T-helper 1 cell (primary cell): ENCODE measurements at places on chromosomes 1 and 21.

- DNase-seq = no peak
These were observed 256.7 kb downstream of the KIF26B start for GRCh38 chr1:245411245-245412036.

GRCh38 chr1:88729297-88729696 is 45.2 kb downstream of the PKN2 start:
- DNase-seq = no peak

- DNase-seq = no peak
These were observed 46.8 kb downstream of the MACO1 start for GRCh38 chr1:25477448-25478034.

- DNase-seq = no peak
These were observed 53.0 kb downstream of the SLC37A1 start for GRCh38 chr21:42566524-42567213.

GRCh38 chr1:170887726-170888125 is 47.6 kb upstream of the MROH9 start:
- no peak for DNase-seq

GRCh38 chr1:232282498-232282897 is 347.4 kb downstream of the SIPA1L2 start:
- DNase-seq = no peak

GRCh38 chr1:215819114-215819513 is 252.0 kb downstream of the KCTD3 start:
- DNase-seq = no peak

DNA sequence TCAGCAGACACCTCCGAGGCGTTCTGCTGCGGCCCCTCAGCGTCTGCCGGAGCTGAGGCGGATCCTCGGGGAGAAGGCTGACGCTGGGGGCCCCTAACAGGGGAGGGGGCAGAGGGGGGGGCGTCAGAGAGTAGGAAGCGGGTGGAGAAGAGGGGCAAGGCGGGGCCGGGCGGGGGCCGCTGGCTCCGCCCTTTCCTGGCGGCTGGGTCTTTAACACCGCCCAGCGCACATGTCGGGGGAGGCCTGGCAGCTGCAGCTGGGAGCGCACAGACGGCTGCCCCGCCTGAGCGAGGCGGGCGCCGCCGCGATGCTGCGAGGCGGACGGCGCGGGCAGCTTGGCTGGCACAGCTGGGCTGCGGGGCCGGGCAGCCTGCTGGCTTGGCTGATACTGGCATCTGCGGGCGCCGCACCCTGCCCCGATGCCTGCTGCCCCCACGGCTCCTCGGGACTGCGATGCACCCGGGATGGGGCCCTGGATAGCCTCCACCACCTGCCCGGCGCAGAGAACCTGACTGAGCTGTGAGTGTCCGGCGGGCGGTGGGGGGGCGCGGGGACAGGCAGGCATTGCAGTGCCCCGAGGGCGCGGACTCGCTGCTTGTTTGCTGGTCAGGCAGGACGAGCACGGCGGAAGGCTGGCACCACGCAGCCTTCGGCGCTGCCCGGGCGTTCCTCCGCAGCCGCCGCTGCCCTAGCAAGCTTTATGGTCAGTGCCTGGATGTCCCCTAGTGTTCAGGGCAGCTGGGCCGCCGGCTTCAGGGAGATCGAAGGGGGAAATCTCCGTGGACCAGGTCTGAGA is at the start of gene NTRK1:
Gene NTRK1 (plus strand): TSS at position 238 of the 796 bp plus-strand sequence. CDS start 70 bp downstream, at position 308.
- DNase-seq = peak; percentile 34

DNA sequence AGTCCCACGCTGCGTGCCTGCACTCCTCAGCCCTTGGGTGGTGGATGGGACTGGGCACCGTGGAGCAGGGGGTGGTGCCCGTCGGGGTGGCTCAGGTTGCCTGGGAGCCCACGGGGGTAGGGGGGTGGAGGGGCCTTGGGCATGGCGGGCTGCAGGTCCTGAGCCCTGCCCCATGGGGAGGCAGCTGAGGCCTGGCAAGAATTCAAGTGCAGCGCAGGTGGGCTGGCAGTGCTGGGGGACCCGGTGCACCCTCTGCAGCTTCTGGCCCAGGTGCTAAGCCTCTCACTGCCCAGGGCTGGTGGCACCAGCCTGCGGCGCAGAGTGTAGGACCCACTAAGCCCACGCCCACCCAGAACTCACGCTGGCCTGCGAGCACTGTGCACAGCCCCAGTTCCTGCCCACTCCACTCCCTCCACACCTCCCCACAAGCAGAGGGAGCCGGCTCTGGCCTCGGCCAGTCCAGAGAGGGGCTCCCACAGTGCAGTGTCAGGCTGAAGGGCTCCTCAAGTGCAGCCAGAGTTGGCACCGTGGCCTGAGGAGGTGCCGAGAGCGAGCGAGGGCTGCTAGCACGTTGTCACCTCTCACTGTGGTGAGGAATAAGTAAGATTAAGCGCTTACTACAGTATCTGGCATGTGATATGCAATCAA is 12.8 kb downstream of the TNNI3K start:
- no peak for DNase-seq

GRCh38 chr1:215672482-215672881 is 105.4 kb downstream of the KCTD3 start:
- no peak for DNase-seq

DNA sequence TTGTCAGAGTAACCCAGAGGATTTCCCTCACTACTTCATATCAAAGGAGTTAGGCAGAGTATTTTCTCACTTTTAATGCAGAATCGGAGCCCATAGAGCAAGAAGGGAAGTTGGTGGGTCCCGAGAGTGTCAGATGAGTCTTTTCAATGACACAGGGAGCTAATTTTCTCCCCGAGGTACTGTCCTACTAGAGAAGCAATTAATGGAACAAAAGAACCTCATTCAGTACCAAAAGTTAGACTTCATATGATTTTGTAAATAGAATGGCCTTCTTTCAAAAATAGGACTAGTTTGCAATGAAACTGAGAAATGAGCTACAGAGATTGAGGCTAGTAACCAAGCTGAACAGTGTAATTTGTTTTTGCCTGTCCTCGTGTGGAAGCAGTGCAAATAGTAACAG is 3.9 kb downstream of the NCAM2 start:
- DNase-seq = no peak

- DNase-seq = no peak
These were observed 9.5 kb upstream of the BTG2 start for GRCh38 chr1:203295796-203296195.

- DNase-seq = no peak
These were observed 34.4 kb upstream of the SLC30A1 start for GRCh38 chr1:211613108-211613947.

GRCh38 chr1:2650967-2651645 is 18.3 kb upstream of the MMEL1 start:
- DNase-seq = no peak

GRCh38 chr1:31765041-31765467 is 914 bp upstream of the ADGRB2 start:
- DNase-seq = no peak

DNA sequence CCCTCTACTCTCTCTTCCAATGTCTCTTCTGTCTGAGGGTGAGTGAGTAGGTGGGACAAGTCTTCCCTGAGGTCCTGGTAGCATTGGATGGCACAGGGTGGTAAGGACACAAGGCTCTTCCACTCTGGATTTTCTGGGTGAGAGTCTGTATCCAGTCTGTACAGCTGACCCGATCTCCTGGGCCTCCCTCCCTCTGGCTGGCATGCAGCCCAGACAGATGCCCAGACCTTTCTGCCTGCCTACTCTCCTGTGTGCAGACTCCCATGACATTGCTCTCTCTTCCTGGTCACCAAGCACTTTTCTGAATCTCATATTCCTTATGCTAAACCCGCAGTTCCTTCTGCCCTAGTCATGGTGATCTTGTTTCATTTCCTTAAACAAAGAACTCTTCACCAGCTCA is 100.3 kb downstream of the GRIK3 start:
- no peak for DNase-seq

DNA sequence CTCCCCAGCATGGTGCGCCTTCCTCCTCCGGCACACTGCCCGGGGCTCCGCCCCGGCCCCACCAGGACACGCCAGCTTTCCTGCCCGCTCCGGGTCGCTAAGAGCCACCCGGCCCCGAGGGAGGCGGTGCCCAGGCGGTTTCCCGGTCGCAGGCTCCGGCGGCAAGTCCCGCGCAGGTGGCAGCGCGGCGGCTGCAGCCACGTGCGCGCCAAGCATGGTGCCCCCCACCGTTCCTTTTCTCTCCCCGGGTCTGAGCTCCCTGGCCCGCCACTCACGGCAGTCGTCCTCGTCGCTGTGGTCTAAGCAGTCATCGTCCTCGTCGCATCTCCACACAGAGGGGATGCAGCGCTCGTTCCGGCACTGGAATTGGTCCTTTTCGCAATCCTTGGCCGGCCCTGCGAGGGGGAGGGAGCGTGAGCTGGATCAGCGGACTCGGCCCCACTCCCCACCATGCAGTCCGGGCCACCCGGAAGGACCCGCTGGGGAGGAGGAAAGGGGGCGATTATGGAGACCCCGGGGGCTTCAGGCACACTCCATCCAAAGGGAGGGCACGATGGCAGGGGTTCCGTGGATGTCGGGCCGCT is 1.2 kb downstream of the LRP8 start:
- no peak for DNase-seq

GRCh38 chr1:8427493-8427892 is 109.6 kb downstream of the SLC45A1 start:
- DNase-seq = no peak

GRCh38 chr1:17134034-17134433 is 14.8 kb upstream of the PADI2 start:
- DNase-seq = no peak

GRCh38 chr1:42240966-42241755 is 76.6 kb upstream of the GUCA2A start:
- DNase-seq = no peak

DNA sequence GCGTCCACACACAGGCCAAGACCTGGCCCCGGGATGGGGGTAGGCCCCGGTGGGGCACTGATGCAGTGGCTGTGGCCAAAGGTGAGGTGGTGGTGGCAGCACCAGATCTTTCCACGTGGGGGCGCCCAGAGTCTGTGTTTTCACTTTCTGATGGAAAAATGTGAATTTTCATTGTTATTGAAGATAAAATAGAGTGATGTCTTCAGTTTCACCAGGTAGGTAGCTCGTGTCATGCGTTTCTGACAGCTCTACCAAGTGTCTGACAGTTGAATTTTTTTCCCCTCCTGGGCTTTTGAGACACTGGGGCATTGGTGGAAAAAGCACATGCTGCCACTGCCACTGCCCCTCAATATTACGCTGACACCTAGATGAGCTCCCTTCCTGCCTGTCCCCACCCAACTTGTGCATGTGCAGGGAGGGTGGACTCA is 40.0 kb upstream of the MAGOH start:
- DNase-seq = peak; percentile 69

DNA sequence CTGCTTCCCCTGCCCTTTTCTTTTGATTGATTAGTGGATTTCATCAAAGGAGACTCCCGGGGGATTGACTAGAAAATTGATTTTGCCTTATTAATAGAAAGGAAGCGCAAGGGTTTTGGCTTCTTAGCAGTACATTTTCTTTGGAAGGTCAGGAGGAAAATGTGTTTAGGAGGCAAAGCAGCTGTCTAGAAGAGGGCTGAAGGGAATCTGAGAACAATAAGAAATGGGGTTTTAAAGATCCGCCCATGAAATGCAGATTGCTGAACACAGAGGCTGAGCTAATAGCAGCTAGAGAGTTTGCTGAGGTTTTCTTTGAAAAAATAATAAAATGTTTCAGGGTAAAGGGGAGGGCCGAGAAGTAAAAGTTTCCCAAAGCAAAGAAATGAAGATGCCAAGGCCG is 4.9 kb downstream of the SERTAD4 start:
- no peak for DNase-seq

GRCh38 chr1:241950390-241950789 is 7.2 kb upstream of the BECN2 start:
- DNase-seq = no peak

GRCh38 chr1:33045246-33045645 is 8.6 kb upstream of the AK2 start:
- no peak for DNase-seq

DNA sequence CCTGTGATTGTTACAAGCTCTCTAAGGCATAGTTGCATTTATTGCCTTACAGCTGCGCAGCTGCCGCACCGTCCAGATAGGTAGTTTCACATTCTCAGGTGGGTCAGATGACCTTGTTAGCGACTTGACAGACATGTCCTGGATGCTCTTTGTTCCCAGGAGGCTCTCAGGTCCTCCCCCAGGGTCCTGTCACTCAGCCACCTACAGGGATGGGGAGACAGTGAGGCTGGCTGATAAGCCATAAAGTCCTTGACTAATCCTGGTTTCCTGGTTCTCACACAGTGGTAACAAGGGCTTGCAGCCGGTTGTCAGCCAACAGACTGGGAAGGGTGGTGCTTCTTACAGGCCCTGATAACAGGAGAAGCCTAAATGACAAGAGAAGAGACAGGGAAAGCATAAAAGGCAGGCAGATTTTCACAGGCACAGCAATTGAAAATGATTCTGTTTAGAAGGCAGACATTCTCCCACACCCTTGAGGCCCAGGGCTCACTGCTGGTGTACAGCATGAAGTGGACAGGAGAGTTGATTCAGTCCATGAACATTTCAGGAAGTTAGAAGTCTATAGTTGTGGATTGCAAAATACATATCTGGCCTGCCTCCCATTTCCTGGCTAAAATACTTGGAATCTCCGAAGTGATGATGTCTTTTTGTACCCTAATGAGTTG is 2.9 kb downstream of the ARF1 start:
- DNase-seq = no peak

DNA sequence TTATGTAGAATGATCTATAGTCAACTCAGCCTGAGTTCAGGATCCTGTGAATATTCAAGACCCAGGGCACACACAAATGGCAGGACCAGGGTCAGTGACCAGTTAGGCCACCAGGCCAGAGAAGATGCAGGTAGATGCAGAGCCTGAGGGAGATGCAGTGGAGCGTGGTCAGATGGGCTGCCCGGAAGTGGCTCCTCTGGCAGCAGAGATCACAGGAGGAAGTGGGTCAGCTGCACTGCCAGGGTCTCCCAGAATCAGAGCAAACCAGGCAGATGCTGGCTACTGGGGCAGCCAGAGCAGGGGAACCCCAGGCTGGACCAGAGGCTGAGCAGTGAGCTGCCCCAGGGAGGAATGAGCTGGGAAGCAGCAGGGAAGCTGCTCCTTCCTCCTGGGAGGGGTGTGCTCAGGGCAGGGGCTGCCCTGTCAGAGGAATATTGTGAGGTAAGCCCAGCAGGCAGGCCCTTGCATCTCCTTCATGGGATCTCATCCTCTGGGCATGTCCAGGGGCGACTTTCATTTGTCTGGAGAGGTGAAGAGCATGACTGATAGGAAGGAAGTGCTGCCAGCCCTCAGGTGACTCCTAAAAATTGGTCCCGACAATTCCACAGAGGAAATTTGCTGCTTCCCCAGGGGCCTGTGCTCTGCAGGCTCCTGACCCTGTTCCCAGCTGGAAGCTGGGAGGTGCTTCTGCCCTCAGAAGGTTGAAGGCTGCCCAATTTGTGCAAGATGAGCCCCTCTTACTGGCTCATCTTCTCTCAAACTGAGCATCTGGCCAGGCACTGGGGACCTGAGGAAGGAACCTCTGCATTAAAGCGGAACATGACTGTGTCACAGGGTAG is 49.3 kb downstream of the STUM start:
- DNase-seq = no peak

GRCh38 chr21:42041711-42042110 is 29.4 kb upstream of the UMODL1 start:
- no peak for DNase-seq
